ENCODE measurements at places on chromosomes 4 and X.

- no peak for DNase-seq
Measured at GRCh38 chr4:154626793-154627484, 14.5 kb upstream of the FGG start.

GRCh38 chrX:78133238-78133960 lies 6.1 kb downstream of the TAF9B start:
- no peak for DNase-seq

DNA sequence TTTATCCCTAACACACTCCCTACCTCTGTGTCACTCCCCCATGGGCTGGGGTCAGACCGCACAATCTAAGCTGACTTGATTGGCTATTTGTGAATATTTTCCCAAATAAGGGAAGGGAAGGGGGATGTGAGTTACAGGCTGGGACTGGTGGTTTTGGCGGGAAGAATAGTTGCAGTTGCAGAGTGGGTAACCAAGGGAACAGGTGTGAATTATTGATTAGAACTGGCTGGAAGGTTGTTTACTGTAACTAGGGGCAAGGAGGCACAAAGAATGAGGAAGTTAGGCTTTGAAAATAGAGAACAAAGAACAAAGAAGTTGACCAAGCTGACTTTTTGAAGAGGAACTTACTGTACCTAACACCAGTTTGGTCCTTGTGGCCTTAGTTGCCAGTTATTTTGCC lies 88.0 kb upstream of the XAGE2 start:
- no peak for DNase-seq

GRCh38 chr4:100422894-100423293 lies 94.9 kb downstream of the EMCN start:
- DNase-seq = no peak

- DNase-seq = no peak
Measured at GRCh38 chr4:141356963-141357335, 136.3 kb downstream of the ZNF330 start.

GRCh38 chr4:43776371-43776770 lies 672.2 kb downstream of the KCTD8 start:
- DNase-seq = peak; percentile 17

GRCh38 chr4:82583897-82584587 lies 22.3 kb upstream of the TMEM150C start:
- DNase-seq = no peak

DNA sequence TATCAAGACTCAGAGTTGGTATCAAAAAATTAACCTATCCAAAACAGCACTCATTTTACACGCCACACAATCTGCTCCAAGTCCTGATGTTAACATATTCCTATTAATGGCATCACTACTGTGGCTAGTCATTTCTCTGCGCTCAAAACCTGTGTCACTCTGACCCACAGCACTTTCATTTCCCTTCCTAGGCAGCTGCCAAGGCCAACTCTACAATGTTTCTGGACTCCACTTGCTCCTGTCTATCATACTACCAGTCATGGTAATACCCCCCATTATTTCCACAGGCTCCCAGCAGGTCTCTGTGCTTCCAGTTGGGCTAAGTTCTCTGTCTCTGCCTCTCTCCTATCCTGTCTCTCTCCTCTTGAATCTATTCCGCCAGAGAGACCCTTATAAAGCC lies 323.6 kb downstream of the NR3C2 start:
- no peak for DNase-seq

DNA sequence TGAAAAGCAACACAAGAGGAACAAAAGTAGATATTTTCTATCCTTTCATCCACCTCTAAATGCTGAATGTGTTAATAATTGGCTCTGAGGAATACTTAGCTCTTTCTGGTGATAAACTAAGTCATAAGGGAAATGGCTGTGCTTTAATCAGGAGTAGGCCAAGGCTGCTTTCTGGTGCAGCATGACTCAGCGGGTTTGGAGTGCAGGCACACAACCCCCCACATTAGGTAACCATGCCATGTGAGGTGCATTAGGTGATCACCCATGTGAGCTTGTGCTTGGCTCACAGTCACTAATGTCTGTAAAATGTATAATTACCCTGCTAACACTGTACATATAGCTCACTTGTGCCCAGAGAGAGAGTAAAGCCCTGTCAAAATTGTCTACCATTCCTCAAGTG lies 57.2 kb downstream of the USP38 start:
- DNase-seq = no peak

DNA sequence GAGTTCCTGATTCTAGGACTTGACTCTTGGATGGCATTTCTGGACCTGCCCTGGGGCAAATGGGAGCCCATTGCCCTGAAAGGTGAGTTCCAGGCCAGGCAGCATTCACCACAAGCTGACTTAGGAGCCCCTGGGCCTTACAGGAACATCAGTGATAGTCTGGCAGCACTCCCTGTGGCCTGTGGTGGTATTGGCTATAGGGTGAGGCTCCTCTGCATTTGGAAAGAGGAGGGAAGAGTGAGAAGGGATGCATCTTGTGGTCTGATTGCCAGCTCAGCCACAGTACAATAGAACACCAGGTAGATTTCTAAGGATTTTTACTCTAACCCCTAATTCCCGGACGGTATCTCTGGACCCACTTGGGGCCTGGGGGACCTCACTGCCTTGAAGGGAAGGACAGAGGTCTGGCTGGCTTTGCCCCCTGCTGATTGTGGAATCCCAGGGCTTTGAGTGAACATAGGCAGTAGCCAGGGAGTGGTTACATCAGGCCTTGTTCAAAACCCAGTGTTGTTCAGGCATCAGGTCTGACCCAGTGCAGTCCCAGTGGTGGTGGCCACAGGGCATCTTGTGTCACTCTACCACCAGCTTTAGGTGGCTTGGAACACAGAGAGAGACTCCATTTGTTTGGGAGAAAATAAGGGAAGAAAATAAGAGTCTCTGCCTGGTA lies 32.9 kb downstream of the MAGED4 start:
- DNase-seq = no peak

DNA sequence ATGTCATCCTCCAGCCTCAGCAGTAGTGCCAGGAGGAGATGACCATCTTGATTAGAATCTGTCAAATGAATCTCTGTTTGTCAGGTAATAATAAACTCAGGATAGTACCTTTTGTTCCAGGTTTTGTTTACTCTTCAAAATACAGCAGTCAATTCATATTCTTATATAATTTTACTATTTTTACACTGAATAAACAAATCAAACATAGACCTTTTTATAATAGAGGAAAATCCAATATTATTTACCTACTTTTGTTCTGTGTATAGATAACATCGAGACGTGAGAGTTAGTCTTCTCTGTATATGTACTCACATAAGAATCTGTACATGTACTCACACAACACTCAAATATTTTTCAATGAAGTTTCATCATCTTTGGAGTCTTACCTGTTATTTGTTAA lies 365.4 kb upstream of the EPHA5 start:
- peak; percentile 17 for DNase-seq

- no peak for DNase-seq
Measured at GRCh38 chrX:10103023-10103422, 53.8 kb upstream of the CLCN4 start.

DNA sequence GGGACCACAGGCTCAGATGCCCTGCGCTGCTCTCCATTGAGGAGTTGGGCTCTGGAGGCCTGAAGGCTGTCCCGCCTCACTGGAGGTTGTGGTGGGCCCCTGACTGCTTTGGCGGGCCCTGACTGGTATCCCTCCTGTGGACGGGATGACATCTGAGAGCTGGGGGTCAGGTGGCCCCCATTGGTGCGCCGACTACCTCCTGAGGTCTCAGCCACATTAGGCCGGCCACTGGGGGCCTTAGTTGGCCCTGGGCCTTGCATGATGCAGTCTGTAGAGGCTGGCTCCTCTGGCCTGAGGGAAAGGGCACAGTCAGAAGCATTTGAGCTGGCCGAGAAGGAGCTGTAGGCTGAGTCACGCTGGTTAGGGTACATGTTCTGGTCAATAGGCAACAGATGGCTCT lies 164.5 kb upstream of the DGKK start:
- no peak for DNase-seq
